Activated gamma-delta T cell (primary cell): ENCODE measurements at places on chromosomes 11 and 22.

- no peak for DNase-seq
Measured at GRCh38 chr11:35484435-35484834, 41.0 kb downstream of the PAMR1 start.

- no peak for DNase-seq
Measured at GRCh38 chr11:334264-334994, 13.8 kb upstream of the IFITM3 start.

DNA sequence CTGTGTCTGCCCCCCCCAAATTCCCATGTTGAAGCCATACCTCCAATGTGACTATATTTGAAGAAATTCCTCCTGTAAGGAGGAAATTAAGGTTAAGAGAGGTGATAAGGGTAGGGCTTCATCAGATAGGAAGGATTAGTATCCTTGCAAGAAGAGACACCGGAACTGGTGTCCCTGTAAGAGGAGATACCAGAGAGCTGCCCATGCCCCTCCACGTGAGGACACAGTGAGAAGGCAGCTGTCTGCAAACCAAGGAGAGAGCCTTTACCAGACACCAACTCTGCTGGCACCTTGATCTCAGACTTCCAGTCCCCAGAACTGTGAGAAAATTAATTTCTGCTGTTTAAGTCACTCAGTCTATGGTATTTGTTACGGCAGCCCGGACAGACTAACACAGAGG is 109.3 kb downstream of the ARFGAP2 start:
- no peak for DNase-seq

GRCh38 chr11:3341298-3341697 is 37.6 kb downstream of the ZNF195 start:
- DNase-seq, result no peak

- DNase-seq, result no peak
Measured at GRCh38 chr11:87299041-87299481, 261.3 kb downstream of the TMEM135 start.

DNA sequence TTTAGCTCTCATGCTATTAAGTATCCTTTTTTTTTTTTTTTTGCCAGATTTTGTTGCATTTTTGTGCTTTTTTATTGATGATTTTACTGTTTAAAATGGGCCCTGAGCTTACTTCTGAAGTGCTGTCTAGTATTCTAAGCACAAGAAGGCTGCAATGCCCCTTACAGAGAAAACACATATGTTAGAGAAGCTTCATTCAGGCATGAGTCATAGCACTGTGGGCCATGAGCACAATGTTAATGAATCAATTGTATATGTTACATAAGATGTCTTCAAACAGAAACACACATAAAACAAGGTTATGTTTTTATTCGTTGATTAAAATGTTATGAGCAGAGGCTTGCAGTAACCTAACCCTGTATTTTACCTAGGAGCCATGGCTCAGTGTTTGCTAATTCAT is 117.8 kb upstream of the C11orf87 start:
- DNase-seq, result no peak

DNA sequence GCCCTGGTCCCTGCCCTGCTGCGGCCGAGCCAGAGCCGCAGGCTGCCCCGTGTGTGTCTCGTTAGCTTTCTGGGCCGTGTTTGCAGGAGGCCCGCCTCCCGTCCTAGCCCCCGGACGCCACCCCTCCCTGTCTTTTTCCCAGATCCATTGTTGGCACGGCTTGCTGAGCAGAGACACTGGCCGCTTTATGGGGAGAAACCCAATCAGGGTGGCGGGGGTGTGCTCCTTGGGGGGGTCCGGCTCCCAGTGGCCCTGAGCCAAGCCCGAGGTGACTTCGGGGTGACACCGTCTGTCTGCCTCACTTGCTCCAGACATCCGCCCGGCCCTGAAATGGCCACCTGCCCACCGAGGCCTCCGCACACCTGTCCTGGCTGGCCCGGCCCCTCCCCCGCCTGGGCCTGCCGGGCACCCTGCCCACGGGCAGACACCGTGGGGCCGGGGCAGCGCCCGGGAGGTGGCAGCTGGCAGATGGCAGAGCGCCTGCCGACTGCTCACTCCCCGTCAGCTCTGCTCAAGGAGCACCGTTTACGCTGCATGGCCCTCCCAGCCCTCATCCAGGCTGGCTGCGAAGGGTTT is 43.1 kb upstream of the PPARA start:
- DNase-seq, result no peak
